Activated CD4-positive, CD25-positive, alpha-beta regulatory T cell treated with anti-CD3 and anti-CD28 coated beads, Interleukin-2, amount 50 U/mL, for 72 hours (primary cell): ENCODE measurements at places on chromosomes 12 and 14.
A peak's percentile ranks its signal among the peaks of the same experiment; 100 is the strongest.

- DNase-seq: no peak
These were observed 8.2 kb upstream of the CHURC1 start for GRCh38 chr14:64906022-64906421.

GRCh38 chr14:81350344-81351130, 49.6 kb downstream of the STON2 start:
- DNase-seq: no peak

- DNase-seq: no peak
These were observed 126.9 kb downstream of the GALC start for GRCh38 chr14:87866116-87866515.

DNA sequence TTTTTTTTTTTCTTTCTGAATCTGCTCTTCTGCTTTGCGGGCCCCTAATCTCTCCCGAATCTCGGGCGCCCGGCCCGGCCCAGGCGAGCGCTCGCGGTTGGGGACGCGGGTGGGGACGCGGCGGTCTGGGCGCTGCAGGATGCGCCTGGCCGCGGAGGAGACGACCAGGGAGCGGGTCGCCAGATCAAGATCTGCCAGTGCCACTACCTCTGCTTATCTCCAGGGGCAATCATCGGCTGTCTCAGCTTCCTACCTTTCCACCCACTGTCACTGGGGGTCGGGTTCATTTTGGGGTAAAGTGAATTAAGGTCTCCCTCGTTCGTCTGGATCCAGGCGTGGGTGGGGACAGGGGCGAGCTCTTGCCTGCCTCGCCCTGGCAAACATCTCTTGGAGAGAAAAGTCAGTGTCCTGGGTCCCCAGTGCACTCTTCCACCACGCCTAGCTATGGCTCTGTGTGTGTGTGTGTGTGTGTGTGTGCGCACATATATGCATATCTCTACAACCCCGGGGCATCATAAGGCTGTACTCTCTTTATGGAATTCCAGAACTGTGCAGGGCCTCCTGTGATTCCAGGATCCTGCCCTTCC, 422.3 kb downstream of the VRK1 start:
- peak; percentile 34 for DNase-seq

- DNase-seq: no peak
These were observed 197.0 kb downstream of the ANO2 start for GRCh38 chr12:5748027-5748426.

DNA sequence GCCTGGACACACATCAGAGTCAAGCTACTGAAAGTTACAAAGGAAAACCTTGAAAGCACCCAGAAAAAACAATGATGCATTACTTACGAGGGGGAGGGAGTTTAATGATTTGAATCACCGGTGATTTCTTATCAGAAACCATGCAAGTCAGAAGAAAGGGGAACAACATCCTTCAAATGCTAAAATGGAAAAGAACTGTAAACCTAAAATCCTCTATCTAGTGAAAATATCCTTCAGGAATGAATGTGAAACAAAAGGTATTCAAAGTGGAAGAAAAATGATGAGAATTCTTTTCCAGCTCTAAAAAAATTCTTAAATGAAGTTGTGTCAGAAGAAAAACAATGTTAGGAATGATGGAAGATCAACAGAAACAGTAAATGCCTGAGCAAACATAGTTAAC, 16.8 kb downstream of the SCAF11 start:
- no peak for DNase-seq

- no peak for DNase-seq
These were observed 1.3 kb downstream of the ZC3H10 start for GRCh38 chr12:56119361-56119796.

- no peak for DNase-seq
These were observed 48.7 kb upstream of the KITLG start for GRCh38 chr12:88628856-88629509.

DNA sequence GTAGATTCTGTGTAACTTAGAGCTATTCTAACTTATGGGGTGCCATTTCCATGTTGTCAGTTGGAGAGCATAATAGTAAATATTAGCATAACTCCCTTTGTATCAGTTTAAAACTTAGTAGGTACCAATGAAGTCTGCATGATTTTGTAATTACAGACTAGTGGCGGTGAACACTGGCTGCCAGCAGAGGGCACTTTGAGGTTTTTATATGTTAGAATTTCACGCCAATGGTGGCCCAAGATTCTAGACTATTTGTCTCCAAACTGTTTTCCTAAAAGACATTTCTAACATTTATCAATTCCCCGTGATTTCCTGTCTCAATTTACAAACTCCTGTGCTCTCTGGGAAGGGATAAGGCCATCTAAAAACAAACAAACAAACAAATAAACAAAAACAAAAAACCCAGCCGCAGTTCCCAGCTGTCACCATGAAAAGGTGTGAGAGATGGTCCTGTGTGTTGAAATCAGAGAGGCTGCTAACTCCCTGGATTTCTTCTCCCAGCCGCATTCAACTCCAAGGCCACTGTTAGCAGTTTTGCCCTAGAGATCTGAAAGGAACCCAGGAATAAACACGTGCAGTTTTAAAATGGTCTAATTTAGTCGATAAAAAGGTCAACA, 57.6 kb downstream of the BRMS1L start:
- DNase-seq: no peak

DNA sequence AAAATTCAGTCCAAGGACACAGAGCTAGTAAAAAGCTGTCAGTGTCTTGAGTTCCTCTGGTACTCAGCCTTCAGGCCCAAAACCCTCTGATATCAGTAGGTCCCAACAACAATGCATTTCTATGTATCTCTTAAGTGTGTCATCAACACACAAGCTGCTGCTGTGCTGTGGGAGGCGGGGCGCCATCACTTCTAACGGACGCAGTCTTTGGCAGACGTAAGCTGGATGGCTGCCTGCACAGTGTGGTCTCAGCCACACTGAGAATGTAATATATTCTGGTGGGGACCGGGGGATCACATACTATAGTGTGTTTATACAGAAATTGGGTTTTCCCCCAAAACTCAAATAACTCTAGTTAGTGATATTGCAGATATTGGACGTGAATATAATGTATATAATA, 123.9 kb downstream of the SUDS3 start:
- DNase-seq: no peak

DNA sequence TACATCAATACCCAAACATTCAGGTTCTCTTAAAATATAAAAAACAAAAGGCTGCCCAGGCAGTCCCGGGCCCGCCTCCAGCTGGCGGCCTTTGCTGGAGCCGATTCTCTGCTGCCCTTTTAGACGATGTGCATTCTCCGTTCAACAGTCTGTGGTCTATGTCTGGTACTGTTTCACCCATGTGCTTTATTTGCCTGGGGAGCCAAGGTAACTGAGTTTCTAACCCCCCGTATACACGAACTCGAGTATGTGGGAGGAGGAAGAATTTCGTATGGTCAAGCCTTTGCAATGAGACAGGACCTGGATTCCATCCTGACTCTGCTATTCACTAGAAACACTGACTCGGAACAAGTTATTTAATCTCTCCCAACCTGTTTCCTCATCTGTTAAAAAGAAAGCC, 54.1 kb upstream of the GPR68 start:
- no peak for DNase-seq

GRCh38 chr12:66885115-66885875, 206.4 kb upstream of the GRIP1 start:
- no peak for DNase-seq

DNA sequence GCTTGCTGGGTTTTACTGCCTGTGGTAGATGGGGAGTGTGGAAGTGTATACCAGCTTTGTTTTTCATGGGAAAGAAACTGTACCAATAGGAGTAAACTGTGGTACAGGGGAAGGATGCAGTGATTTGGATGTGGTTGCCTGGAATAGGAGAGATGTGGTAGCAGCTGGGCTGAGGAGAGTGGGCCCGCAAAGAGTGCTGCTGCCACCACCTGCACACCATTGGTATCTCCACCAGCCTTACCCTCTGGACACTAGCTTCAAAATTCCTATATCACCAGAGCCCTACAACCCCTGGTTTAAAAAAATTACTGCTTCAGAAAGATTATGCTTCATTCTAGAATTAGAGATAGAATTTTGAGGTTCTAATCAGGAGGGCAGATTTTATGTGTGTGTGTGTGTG, 53.6 kb downstream of the AKAP6 start:
- no peak for DNase-seq

GRCh38 chr12:27383429-27384260, 51.0 kb downstream of the BMAL2 start:
- peak; percentile 64 for DNase-seq

GRCh38 chr14:76194327-76194726, 42.6 kb downstream of the GPATCH2L start:
- no peak for DNase-seq

GRCh38 chr14:94423453-94424056, 29.0 kb downstream of the SERPINA11 start:
- DNase-seq: peak; percentile 40

DNA sequence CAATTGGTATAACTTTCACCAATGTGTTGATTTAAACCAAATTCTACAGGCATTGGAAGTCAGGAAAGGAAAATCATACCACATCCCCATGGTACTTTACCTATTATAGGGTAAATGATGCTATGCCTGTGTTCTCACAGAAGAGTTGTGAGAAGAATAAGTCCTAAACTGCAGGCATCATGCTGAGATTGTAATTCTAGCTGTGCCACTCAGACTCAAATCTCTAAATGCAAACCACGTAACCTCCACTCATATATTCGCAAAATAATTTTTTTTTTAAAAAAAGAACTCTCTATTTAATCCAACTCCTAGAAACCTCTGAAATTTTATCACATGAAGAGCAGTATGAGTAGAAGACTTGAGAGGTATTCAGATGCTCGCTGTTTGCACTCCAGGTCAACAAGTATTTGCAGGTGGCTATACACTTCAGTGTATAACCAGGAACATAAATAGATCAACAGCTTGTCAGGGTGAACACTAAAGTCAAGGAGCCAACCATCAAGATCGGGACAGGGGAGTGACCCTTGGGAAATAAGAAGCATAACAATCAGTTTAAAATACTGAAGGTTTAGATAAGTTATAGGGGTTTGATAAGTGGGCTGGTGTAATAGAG, 110.1 kb downstream of the SLC25A21 start:
- no peak for DNase-seq

- DNase-seq: no peak
These were observed 97.0 kb downstream of the SCARB1 start for GRCh38 chr12:124766727-124767065.

DNA sequence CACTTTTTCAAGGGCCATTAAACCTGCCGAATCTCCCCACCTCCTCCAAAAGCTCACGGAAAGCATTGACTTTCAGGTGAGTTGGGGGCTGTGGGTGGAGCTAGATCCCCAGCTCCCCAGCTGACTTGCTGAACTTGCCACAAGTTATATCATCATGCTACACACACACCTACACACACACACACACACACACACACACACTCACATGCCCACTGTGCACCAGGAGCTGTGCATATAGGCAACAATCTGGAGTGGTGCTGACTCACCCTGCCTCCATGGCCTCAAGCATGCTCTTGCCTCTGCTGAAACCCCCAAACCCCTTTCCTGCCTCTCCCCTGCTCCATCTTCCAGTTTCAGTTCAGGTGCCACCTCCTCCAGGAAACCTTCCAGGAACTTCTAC, 26.1 kb downstream of the SERPINA3 start:
- DNase-seq: no peak

GRCh38 chr12:38904537-38905479, 583 bp downstream of the CPNE8 start:
- DNase-seq: peak; percentile 39

- no peak for DNase-seq
These were observed 591 bp upstream of the IRF9 start for GRCh38 chr14:24160499-24160849.

- DNase-seq: no peak
These were observed 502 bp upstream of the MBIP start for GRCh38 chr14:36320897-36321381.

- no peak for DNase-seq
These were observed 43.8 kb downstream of the EVL start for GRCh38 chr14:100108840-100109593.

DNA sequence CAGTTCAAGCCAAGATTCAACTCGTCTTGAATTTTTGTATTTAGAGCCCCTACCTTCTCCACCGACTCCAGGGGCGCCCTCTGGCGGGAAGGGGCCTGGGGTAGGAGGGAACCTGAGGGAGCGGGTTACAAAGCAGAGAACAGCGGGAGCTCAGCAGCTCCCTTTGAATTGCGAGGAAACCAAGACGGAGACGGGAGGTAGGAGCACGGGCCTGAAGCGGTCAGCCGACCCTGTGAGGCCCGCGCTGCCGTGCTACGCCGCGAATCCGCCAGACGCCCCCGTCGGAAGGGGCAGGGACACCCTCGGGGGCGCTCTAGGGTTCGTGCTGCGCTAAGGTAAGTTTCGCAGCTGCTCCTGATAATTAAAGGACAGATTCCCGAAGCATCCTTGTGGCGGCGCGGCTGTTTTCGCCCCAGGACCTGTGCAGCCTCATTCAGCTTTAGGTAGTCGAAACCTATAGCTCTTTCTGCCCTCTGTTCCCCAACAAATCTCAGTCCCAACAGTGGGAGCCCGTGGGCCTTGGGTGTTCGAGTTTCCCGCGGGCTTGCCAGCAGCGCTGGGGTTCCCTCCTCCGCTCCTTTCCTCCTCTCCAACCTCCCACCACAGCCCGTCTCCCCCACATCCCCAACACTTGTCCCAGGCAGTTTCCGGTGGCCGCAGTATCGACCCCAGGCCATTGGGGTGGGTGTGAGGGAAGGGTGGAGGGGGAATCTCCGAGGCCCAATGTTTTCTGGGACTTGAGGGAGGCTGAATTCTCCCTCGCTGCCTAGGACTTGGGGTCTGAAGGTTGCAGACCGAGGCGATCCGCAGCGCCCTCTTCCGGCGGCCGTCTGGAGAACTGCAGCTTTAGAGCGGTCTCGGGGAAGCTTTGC, 5.1 kb upstream of the NKX2-1 start:
- no peak for DNase-seq

GRCh38 chr12:83920821-83921547, 991.6 kb downstream of the SLC6A15 start:
- DNase-seq: no peak

DNA sequence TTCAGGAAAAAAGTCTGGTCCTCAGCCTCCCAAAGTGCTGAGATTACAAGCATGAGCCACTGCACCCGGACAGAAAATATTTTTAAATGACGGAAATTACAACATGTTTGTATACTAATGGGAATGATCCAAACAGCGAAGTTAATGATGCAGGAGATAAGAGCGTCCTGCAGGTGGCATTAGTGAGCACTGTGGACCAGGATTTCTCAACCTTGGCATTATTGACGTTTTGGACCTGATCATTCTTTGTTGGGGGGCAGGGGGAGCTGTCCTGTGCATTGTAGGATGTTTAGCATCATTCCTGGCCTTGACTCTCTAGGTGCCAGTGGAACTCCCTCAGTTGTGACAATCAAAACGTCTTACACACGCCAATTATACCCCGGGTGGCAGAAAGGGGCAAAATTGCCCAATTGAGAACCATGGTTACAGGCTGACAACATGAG, 34.1 kb downstream of the SCFD1 start:
- DNase-seq: no peak

- no peak for DNase-seq
These were observed at the start of gene CFAP73 for GRCh38 chr12:113149361-113150150. TSS of gene CFAP73 (plus strand) at chr12:113149724. CDS start at chr12:113149858, 134 bp downstream.

GRCh38 chr14:97644365-97644764, 847.2 kb downstream of the VRK1 start:
- DNase-seq: no peak

- DNase-seq: no peak
These were observed 153.4 kb downstream of the DPF3 start for GRCh38 chr14:72740504-72740961.
